ENCODE measurements at places on chromosomes 12 and 14. TPM values are rescaled to one million over a fixed set of nuclear protein-coding genes. Genes with fewer than 3 reads are reported as not detected.

HCAR1 gene
- polyA plus RNA-seq: 6.3 TPM

PTPN21 gene
- 17.4 TPM for polyA plus RNA-seq

SLC2A13 gene
- polyA plus RNA-seq: 2.6 TPM

AGAP2 gene
- 3.1 TPM for polyA plus RNA-seq

CBX5 gene
- polyA plus RNA-seq: 5.8 TPM

KCNA1 gene
- polyA plus RNA-seq: 0.11 TPM

RPS6KL1 gene
- 6.5 TPM for polyA plus RNA-seq

ERBB3 gene
- polyA plus RNA-seq: 28.8 TPM

KCNH3 gene
- polyA plus RNA-seq: 1.8 TPM

DEGS2 gene
- polyA plus RNA-seq: 0.22 TPM

CAND1 gene
- polyA plus RNA-seq: 27.9 TPM

IRAK3 gene
- polyA plus RNA-seq: 17.0 TPM

MGAT4C gene
- polyA plus RNA-seq: 0.07 TPM

MYBPC1 gene
- 1.7 TPM for polyA plus RNA-seq

LMO3 gene
- 34.2 TPM for polyA plus RNA-seq

MLXIP gene
- 33.2 TPM for polyA plus RNA-seq

APAF1 gene
- polyA plus RNA-seq: 3.5 TPM

FSCB gene
- polyA plus RNA-seq: not detected

CLEC1B gene
- not detected for polyA plus RNA-seq

HOXC12 gene
- polyA plus RNA-seq: not detected

WSCD2 gene
- polyA plus RNA-seq: 0.07 TPM

ENDOU gene
- polyA plus RNA-seq: 0.54 TPM

COCH gene
- polyA plus RNA-seq: 2.0 TPM

LBHD2 gene
- 0.09 TPM for polyA plus RNA-seq

TAS2R42 gene
- not detected for polyA plus RNA-seq

CALM1 gene
- polyA plus RNA-seq: 170 TPM

MAP3K9 gene
- 0.24 TPM for polyA plus RNA-seq

KRT77 gene
- not detected for polyA plus RNA-seq

RFX4 gene
- polyA plus RNA-seq: 0.13 TPM

TC2N gene
- 12.1 TPM for polyA plus RNA-seq

KRT2 gene
- polyA plus RNA-seq: not detected

RPL10L gene
- polyA plus RNA-seq: not detected

ANO2 gene
- polyA plus RNA-seq: 1.0 TPM

NKX2-1 gene
- not detected for polyA plus RNA-seq

TPH2 gene
- polyA plus RNA-seq: not detected

CTSG gene
- polyA plus RNA-seq: 2.1 TPM

NFE2 gene
- polyA plus RNA-seq: 5.3 TPM

IAPP gene
- polyA plus RNA-seq: 126 TPM

ACSS3 gene
- 27.9 TPM for polyA plus RNA-seq

MORN3 gene
- 0.15 TPM for polyA plus RNA-seq

OR2AP1 gene
- polyA plus RNA-seq: not detected

YARS2 gene
- polyA plus RNA-seq: 12.4 TPM

NIN gene
- polyA plus RNA-seq: 8.2 TPM

OTOGL gene
- under 0.01 TPM for polyA plus RNA-seq

NOVA1 gene
- 5.5 TPM for polyA plus RNA-seq

STXBP6 gene
- 11.4 TPM for polyA plus RNA-seq

CEP128 gene
- 1.9 TPM for polyA plus RNA-seq

KRT83 gene
- polyA plus RNA-seq: not detected

MYO1H gene
- 0.40 TPM for polyA plus RNA-seq

SPIC gene
- not detected for polyA plus RNA-seq

MSRB3 gene
- polyA plus RNA-seq: 26.9 TPM

CDH24 gene
- polyA plus RNA-seq: 4.4 TPM

CCDC198 gene
- 19.1 TPM for polyA plus RNA-seq

PPP4R4 gene
- 0.30 TPM for polyA plus RNA-seq

JAG2 gene
- polyA plus RNA-seq: 33.1 TPM

SERPINA12 gene
- polyA plus RNA-seq: not detected

Data from adipose tissue (tissue), 3 donors.